Activated CD4-positive, alpha-beta T cell treated with anti-CD3 and anti-CD28 coated beads, Interleukin-2, amount 10 ng/mL, durations not matched to agents 7 days and 5 days (primary cell): ENCODE measurements at places on chromosomes 12 and 14. TPM values are rescaled to one million over a fixed set of nuclear protein-coding genes. Genes with fewer than 3 reads are reported as not detected.

DNA sequence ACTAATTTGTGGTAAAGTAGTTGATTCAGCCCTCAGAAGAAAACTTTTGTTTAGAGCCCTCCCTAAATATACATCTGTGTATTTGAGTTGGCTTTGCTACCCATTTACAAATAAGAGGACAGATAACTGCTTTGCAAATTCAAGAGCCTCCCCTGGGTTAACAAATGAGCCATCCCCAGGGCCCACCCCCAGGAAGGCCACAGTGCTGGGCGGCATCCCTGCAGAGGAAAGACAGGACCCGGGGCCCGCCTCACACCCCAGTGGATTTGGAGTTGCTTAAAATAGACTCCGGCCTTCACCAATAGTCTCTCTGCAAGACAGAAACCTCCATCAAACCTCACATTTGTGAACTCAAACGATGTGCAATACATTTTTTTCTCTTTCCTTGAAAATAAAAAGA, 2.7 kb downstream of the FZD10 start:
- peaks cover 4% of the 10 kb centered on the region for H3K4me1 ChIP-seq
- no peak for DNase-seq
- peaks cover 2% of the 10 kb centered on the region for H3K36me3 ChIP-seq
- H3K27ac ChIP-seq: no peak overlapping the region
- peaks cover 48% of the 10 kb centered on the region for H3K27me3 ChIP-seq

DNA sequence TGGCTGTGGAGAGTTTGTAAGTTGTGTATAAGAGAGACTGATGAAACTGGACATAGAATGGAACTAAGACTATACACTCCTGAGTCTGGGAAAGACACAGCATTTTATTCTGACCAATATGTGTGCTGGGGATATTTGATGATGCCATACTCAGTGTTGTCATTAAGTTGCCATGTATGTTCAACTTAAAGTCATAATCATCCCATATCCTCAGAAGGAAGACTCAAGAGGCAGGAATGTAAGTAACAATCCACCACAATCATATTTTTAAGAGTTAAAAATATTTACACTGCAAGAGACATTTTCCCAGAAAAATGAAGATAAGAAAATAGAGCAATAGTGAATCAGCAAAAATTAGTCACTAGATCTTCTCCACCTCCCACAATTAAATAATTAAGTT, 120.1 kb downstream of the MDGA2 start:
- H3K27me3 ChIP-seq: no peaks in the 10 kb centered on the region
- H3K4me1 ChIP-seq: no peaks in the 10 kb centered on the region
- DNase-seq: no peak
- no peaks in the 10 kb centered on the region for H3K36me3 ChIP-seq
- H3K27ac ChIP-seq: no peak overlapping the region
- no peak overlapping the region for H3K4me3 ChIP-seq

DNA sequence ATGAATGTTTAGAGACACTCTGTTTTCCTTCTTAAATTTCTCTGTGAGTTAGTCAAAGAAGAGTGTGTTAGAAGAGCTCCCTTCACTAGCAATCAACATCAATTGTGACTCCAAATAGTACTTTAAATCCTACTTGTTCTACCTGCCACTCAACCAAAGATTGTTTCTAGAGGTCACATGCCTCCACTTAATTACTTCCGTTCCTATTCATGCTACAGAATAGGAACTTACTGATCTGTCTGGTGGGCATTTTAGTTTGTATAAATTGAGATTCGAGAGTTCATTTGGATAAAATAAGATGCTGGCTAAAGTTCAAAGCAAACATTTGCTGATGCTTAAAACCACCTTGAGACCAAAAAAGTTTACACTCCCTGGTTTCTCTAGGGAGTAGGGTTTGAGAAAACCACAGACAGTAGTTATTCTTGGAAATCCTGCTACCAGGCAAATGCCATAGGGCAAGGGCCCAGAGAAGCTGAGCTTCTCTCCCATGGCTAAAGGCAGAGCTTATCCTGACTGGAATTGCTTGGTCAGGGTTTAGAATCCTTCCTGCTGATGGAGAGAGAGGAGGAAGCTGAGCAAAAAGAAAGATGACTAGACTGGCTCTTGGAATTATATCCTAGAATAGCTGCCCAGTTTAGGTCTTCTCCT, 389.6 kb upstream of the ATP2B1 start:
- peaks cover 9% of the 10 kb centered on the region for H3K4me1 ChIP-seq
- no peaks in the 10 kb centered on the region for H3K36me3 ChIP-seq
- H3K4me3 ChIP-seq: no peak overlapping the region
- no peak for DNase-seq
- peaks cover under 1% of the 10 kb centered on the region for H3K27me3 ChIP-seq

DNA sequence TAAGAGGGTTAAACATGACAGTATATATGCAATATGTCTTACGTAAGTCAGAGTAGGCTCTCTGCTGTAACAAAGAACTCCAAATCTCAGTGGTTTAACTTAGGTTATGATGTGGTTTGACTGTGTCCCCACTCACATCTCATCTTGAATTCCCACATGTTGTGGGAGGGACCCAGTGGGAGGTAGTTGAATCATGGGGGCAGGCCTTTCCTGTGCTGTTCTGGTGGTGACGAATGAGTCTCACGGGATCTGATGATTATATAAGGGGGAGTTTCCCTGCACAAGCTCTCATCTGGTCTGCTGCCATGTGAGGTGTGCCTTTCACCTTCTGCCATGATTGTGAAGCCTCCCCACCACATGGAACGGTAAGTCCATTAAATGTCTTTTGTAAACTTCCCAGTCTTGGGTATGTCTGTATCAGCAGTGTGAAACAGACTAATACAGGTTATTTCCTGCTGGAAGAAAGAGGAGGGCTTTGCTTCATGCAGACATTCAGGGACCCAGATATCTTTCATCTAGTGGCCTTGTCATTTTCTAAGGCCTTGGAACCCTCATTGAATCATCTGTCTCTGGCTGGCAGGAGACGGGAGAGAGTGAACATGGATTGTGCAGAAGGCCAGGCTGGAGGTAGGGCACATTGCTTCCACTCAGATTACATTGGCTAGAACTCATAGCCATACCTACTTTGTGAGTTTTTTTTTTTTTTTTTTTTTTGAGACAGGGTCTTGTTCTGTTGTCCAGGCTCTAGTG, 96.1 kb downstream of the CRADD start:
- H3K27me3 ChIP-seq: no peaks in the 10 kb centered on the region
- DNase-seq: no peak
- H3K36me3 ChIP-seq: peaks cover 11% of the 10 kb centered on the region
- H3K27ac ChIP-seq: no peak overlapping the region
- H3K4me1 ChIP-seq: peaks cover 27% of the 10 kb centered on the region
- no peak overlapping the region for H3K4me3 ChIP-seq

GRCh38 chr12:19014240-19014639, 115.3 kb upstream of the PLEKHA5 start:
- no peaks in the 10 kb centered on the region for H3K36me3 ChIP-seq
- no peak overlapping the region for H3K4me3 ChIP-seq
- DNase-seq: no peak
- H3K27me3 ChIP-seq: peaks cover 2% of the 10 kb centered on the region
- no peaks in the 10 kb centered on the region for H3K4me1 ChIP-seq
- no peak overlapping the region for H3K27ac ChIP-seq

DNA sequence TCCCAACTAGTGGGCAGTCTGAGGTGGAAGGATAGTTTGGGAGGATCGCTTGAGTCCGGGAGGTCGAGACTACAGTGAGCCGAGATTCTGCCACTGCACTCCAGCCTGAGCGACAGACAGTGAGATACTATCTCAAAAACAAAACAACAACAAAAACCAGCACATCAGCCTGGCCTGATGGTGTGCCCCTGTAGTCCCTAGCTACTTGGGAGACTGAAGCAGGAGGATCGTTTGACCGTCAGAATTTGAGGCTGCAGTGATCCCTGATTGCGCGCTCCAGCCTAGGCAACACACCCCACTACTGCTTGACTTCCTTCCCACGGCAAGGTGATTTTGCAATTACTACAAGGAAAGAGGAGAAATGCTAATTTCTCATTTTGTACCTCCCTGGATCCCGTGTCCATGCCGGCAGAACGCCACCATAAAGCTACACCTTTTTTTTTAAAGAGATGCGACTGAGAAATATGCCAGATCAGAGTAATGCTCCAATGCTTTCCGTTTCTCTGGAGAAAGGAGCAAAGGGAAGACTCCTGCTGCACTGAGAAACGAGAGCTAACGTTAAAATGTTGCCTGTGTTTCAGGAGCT, 672 bp upstream of the SCFD1 start:
- peaks cover 21% of the 10 kb centered on the region for H3K36me3 ChIP-seq
- H3K4me1 ChIP-seq: peaks cover 29% of the 10 kb centered on the region
- no peaks in the 10 kb centered on the region for H3K27me3 ChIP-seq

GRCh38 chr12:54460317-54460923, 13.0 kb downstream of the GTSF1 start:
- peaks cover 34% of the 10 kb centered on the region for H3K27me3 ChIP-seq
- no peaks in the 10 kb centered on the region for H3K36me3 ChIP-seq
- H3K4me1 ChIP-seq: no peaks in the 10 kb centered on the region
- no peak overlapping the region for H3K27ac ChIP-seq
- no peak overlapping the region for H3K4me3 ChIP-seq

- DNase-seq: no peak
- peaks cover 10% of the 10 kb centered on the region for H3K27me3 ChIP-seq
- no peak overlapping the region for H3K27ac ChIP-seq
- H3K4me1 ChIP-seq: no peaks in the 10 kb centered on the region
- no peak overlapping the region for H3K4me3 ChIP-seq
These were observed 6.6 kb downstream of the DLK1 start for GRCh38 chr14:100733152-100733850.

GRCh38 chr12:122979908-122980182, 636 bp upstream of the ARL6IP4 start:
- H3K27me3 ChIP-seq: no peaks in the 10 kb centered on the region
- DNase-seq: no peak
- H3K4me3 ChIP-seq: peak overlapping the region; percentile 87

- no peaks in the 10 kb centered on the region for H3K27me3 ChIP-seq
- no peaks in the 10 kb centered on the region for H3K36me3 ChIP-seq
- no peak overlapping the region for H3K27ac ChIP-seq
- peaks cover 9% of the 10 kb centered on the region for H3K4me1 ChIP-seq
- DNase-seq: no peak
These were observed 50.1 kb upstream of the BCL11B start for GRCh38 chr14:99321955-99322730.

DNA sequence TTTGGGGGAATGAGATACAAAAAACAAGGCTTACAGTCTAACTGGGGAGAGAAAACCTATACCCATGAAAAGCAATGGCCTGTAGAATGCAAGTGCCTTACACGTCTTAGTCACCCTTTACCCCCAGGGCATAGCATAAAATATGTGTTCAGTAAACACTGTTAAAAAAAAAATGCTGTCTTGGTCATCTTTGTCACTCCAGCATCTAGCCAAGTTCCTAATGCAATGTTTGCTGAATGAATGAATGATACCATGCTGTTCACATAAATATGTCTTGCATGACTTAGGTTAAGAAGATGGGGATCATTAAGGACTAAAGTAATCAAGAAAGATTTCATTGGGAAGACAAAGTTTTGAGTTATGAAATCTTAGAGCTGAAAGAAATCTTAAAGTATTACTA, 38.5 kb downstream of the PPP2R5E start:
- peaks cover 24% of the 10 kb centered on the region for H3K36me3 ChIP-seq
- no peaks in the 10 kb centered on the region for H3K27me3 ChIP-seq
- peaks cover 20% of the 10 kb centered on the region for H3K4me1 ChIP-seq
- no peak overlapping the region for H3K4me3 ChIP-seq

Gene IL31
- total RNA-seq: not detected

Gene NKX2-1
- not detected for total RNA-seq

Gene TAS2R9
- total RNA-seq: not detected

Gene SMCO2
- 0.46 TPM for total RNA-seq
